ENCODE measurements at places on chromosomes 1 and 21.

DNA sequence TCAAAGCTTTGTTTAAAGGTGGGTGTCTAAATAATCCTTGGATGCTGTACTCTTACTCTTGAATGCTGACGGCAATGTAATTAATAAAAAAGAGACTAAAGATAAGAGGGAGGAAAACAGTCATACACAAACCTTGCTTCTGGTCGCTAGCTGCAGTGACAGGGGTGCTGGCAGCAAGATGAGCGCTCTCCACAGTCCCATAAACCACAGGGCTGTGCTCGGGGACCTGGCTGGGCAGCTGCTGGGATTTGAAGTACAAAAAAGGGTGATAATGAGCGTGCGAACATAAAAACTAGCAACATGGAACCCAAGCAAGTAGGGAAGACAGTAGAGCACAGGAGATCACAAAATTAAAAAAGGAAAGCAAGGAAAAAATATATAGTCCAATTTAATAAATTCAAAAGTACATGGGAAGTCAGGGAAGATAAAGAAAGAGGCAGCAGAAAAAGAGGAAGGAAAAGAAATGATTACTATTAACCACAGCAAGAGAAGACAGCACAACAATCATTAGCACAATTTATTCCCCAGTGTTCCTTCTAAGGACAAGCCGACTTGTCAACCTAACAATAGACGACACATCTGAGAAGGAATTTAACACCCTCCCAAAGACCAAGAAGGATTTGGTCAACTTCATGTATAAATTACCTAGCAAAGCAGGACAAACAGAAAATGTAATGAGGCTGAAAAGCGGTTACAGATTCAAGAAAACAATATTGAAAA is 162.9 kb upstream of the HP1BP3 start:
- DNase-seq = no peak

- no peak for DNase-seq
Measured at GRCh38 chr21:45041351-45041805, 33.0 kb upstream of the ADARB1 start.

DNA sequence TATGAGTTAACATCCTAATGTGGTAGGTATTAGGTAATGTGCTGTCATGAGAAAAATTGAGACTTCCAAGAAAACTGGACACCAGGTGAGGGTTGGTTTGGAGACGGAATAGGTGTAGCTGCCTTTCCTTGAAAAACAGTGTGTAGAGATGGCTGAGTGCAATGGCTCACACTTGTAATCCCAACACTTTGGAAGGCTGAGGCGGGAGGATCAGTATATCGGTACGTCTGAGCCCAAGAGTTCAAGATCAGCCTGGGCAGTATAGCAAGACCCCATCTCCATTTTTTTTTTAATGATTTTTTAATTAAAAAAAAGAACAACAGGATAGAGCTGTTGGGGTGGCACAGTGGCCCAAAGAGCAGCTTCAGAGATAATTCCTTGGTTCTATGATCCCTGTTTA is 6.8 kb upstream of the PPP1R8 start:
- DNase-seq = no peak

DNA sequence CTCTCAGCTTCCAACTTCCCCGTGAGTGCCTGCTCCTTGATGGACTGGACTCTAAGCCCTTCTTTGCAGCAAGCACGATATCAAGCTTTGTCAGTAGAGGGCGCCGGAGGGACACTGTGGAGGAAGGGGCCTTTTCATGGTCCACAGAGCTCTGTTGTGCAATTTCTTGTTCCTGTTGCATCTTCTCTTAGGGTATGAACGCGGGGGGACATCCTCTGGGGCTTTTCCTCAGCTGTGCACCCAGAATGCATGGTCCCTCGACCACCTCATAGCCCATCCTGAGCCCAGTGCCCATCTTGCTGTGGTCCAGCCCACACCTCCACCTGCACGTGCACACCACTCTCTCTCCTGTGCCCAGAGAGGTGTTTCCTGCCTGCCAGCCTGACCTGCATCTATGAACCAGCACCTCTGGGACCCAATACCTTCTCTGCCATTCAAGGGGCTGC is 556.8 kb downstream of the PTPRU start:
- DNase-seq = peak; percentile 81

DNA sequence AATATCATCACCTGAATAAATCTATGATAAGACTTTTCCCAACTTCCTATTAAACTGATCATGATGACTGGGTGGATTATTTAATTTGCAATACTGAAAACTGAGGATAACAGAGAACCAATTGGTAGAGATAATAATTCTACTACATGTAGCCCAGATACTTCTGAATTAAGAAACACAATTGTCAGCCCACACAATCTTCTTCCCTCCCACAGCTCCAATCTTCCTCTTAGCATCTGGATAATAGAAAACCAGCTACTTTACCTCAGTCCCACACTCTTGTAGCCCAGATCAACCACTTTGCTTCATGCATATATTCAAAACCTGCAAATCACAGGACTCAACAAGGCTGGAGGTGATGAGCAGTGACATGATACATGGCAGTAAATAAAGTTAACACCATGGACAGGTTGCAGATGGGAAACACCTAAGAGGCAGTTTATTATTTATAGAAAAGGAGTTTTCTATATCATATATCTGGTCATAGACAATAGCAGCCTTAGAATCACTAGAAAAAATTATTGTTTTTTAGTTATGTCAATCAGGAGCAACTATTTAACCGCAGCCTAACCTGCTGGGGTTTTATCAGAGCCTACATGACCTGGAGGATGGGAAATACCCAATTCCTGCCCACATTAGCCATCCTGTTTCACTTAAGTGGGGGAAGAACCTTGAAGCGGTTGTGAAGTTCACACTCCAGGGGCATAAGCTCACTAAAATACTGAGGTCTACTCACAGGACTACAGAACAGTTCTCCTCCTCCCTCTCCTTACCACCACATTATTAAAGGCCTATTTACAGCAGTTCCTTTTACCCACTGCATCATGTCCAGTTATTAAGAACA is 16.7 kb downstream of the FRRS1 start:
- DNase-seq = no peak

DNA sequence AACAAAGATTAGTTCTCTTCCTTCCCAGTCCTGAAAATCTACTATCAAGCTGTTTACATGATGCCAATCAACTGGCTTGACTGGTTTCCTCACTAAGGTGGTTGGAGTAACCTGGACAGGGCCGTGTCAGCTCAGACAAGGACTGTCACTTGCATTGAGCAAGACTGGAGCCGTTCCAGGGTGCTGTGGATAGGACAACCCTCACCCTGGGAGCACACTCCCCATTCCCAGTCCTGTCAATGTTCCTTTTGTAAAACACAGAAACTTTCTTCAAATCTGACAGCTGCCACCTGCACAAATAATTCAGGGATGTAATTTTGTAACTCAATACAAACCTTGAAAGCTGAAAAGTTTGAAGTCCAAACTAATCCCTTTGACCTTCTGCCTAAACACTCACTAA is 31.4 kb downstream of the PLPP3 start:
- no peak for DNase-seq

DNA sequence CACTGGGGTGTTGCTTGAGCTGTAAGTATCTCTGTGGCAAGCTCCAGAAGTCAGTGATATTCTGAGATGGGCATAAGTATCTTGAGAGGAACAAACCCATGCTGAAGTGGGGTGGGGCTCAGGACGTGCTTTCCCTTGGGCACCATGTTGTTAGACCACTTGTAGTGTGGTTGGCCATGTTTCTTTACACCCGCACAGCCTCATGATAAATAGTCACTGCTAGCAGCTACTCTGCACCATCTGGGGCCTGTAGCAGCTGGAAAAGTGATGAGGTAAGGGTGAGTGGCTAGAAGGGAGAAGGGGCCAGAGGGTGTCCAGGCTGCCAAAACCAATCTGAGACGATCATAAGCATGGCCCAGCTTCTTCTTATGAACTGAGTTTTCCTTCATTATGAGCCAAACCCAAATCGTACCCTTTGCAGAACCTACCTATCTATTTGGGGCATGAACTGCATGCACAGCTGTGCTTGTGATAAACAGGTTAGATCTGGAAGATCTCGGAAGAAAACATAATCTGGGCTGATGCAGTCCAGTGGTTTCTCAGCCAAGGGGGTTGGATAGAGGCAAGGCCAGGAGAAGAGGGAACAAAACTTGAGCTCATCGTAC is 91.9 kb upstream of the IRF2BP2 start:
- no peak for DNase-seq

GRCh38 chr1:157183870-157184269 is 45.7 kb upstream of the ETV3 start:
- DNase-seq = no peak

GRCh38 chr1:1157426-1157913 is 16.2 kb upstream of the TTLL10 start:
- DNase-seq = peak; percentile 61

DNA sequence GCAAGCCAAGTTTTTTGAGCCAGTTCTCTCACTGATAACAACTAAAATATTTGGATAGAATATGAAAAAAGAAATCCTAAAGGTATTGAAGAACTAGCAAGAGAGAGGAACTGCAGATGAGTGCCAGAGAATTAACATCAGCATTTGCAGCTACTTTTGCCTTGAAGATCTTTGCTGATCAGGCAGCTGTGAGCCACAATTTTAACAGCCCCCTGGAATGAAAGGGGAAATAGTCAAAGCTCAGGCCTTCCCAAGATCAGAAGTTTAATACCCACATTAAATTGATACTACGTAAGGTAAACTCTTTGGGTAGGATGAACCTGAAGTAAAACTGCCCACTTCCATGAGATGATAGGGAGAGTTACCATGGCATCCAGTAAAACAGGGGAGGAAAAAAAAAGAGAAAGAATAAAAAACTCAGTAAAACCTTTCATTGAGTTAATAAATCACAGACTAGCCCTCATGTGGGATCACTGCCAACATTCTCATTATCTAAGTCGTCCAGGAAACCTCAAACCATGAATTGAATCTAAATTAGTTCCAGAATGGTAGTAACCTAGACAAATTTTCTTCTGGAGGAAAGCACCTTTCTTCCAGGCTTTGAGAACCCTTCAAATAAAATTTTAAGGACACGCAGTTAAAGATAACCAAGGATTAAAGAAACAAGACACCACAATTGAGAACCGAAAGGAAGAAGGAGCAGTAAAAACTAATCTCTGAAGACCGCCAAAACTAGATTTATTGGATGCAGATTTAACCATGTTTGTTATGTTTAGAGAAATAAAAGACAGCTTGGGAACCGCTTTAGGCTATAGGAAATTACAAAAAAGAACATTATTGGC is 28.3 kb downstream of the SCP2 start:
- peak; percentile 32 for DNase-seq

DNA sequence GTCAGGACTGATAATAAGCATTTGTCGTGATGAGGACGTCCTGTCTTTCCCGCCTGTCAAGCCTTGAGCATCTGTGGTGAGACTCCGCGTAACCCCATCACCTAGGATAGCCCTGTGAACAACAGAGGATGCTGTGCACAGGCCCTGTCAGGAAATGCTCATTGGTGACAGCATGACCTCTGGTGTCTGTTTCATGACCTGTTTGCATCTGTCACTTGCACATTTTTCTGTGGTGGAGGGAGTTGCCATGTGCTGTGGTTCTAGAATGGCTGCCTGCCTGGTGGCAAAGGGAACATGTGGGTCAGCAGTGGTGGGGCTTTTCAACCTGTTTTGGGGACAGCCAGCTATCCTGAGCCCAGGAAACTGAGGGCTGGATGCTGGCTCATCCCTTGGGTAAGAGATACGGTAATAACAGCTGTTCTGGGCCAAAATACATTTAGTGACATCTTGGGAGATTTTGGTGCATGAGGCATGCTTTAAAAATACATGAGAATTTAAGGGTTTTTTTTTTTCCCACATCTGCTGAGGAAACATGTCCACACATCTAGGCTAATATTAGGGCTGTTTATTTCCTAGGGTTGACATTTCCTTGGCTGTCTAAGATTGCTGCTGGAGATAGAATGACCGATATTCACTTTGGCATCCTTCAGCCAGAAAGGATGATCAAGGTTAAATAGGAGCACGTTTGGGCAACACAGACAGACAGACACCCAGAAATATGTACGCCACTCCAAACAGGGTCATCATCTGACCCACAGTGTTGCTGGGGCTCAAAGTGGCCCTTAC is 52.9 kb downstream of the KCNC4 start:
- DNase-seq = no peak

DNA sequence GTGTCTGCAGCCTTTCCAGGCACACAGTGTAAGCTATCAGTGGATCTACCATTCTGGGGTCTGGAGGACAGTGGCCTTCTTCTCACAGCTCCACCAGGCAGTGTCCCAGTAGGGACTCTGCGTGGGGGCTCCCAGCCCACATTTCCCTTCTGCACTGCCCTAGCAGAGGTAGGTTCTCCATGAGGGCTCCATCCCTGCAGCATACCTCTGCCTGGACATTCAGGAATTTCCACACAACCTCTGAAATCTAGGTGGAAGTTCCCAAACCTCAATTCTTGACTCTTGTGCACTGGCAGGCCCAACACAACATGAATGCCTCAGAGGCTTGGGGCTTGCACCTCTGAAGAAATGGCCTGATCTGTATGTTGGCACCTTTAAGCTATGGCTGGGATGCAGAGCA is 6.8 kb downstream of the CRYZ start:
- no peak for DNase-seq

DNA sequence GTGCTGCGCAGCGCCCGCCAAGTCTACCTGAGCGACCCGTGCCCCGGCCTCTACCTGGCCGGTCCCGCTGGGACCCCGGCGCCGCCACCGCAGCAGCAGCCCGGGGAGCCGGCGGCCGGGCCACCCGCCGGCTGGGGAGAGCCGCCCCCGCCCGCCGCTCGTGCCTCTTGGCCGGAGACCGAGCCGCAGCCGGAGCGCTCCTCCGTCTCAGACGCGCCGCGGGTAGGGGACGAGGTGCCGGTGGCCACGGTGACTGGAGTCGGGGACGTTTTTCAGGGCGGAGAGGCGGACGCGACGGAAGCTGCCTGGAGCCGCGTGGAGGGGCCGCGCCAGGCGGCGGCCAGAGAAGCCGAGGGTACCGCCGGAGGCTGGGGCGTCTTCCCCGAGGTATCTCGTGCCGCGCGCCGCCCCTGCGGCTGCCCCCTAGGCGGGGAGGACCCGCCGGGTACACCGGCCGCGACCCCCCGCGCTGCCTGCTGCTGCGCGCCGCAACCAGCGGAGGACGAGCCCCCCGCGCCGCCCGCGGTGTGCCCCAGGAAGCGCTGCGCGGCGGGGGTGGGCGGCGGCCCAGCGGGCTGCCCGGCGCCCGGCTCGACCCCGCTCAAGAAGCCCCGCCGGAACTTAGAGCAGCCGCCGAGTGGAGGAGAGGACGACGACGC is 646 bp downstream of the IER5 start:
- DNase-seq = no peak

GRCh38 chr1:203512848-203513584 is 19.1 kb downstream of the OPTC start:
- no peak for DNase-seq

GRCh38 chr1:1573843-1574720 is 581 bp downstream of the SSU72 start:
- DNase-seq = peak; percentile 74

- DNase-seq = no peak
Measured at GRCh38 chr1:154813300-154813816, 56.7 kb downstream of the KCNN3 start.

DNA sequence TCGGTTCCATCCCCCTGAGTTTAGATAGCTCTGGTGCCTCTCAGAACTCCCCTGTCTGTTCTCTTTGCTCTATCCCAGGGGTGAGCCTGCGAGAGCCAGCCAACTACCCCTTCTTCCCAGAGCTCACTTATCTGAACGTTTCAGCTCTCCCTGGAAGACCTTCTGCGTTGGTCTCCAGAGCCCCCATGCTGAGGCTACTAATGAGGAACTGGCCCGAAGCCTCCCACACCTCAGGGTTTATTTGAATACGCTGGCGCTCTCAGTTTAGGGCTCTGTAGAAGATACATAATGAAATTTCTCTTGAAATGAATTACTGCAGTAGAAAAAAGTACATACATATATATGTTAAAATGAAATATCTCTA is 43.5 kb downstream of the TCEANC2 start:
- DNase-seq = no peak

GRCh38 chr21:26570203-26570602 is 2.9 kb downstream of the CYYR1 start:
- DNase-seq = no peak

GRCh38 chr1:171873664-171874063 is 32.4 kb downstream of the DNM3 start:
- no peak for DNase-seq

Measured in HEK293T (cell line).